Osteocyte (in vitro differentiated cells): ENCODE measurements at places on chromosomes 6 and 20.

DNA sequence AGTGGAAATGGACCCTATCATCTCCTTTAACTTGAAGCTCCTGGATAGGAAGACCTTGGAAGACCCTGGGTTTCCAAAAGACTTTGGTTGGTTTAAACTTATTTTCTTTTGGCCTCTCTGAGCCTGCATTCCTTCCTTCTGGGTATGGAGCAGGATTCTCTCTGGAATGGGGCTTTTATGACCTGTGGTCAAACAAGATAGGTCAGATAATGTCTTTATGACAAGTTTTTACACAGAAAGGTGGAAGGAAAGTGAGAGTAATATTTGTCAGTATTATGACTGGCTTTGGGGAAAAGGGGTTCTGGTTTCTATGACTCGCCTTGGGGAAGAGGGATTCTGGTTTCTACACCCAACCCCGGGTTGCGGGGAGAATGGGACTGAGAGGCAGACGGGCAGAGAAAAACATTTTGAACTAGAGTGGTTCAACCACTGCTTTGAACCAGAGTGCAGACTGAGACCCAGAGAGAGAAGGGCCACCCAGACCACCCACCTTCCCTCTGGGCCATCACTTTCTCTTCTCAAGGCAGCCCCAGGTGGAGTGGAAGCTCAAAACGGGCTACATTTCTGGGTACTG lies 37.6 kb upstream of the KCNK5 start:
- DNase-seq: no peak

DNA sequence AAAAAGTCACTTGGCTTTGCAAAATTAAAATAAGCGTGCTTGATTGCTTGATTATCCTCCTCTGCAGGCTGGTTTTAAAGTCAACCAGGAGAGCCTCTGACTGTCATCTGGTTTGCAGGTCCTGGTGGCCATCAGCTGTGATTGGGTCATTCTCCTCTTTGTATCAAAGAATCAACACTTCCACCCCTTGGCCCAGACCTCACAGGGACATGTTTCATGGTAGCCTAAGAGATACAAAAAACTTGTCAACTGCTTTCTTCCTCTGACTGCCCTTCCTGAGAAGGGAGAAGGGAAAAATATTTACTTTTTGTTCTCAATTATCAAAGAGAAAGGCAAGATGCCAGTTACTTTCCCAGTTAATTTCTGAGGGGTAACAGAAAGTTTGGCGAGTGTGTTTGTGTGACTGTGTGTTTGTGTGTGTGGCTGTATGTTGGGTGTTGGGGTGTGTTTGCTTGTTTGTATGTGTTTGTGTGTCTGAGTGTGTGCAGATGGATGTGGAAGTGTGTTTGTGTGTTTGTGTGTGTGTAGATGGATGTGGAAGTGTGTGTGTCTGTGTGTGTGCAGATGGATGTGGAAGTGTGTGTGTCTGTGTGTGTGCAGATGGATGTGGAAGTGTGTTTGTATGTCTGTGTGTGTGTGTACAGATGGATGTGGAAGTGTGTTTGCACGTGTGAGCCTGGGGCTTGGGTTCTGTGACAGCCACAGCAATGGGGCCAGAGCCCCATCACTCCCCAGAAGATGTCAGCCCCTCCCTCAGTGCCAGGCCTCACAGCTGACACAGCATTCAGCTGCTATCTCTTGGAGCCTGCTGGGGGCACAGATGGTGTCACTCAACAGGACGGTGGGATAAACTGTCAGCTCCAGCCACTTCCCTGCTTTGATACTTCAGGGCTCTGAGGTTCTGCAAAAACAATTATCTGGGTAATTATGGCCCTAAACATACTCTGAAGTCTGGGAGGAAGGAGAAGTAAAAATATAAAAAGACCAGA lies 98.6 kb upstream of the RNF24 start:
- no peak for DNase-seq

DNA sequence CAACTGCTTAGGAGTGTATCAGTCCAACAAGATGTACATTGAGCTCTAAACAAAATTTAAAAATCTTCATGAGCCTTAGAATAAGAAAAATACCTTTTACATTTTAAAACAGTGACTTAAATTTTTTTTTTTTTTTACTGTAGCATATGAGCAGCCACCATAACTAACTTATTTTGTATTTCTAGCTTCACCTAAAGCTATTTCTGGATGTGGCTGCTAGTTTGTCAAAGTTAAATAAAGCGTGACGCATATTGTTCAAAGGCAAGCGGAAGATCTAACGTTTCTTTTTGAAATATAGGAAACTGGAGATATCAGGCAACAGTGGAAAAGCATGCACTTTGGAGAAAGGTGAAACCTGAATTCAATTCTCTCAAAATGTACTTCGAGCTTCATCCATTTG lies 3.3 kb upstream of the IL22RA2 start:
- DNase-seq: no peak

GRCh38 chr6:49606721-49607390 lies 29.8 kb downstream of the RHAG start:
- DNase-seq: no peak

DNA sequence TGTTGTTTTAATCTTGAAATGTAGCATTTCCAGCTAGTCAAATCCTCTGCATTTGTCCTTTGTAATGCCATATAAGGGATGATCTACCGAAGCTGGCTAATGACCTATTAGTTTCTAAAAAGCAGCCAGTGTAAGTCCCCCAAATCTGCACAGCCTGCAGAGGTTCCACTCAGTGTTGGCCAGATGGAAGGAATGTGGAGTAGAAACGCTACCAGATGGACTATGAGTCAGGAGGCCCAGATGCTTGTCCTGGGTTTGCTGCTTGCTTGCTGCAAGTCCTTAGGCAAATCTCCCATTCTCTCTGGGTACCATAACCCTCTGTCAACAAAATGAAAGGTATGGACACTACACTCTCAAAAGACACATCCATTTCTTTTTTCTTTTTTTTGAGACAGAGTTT lies 149.8 kb downstream of the BTBD9 start:
- DNase-seq: no peak

GRCh38 chr6:143953922-143954321 lies 54.1 kb downstream of the PLAGL1 start:
- DNase-seq: no peak

GRCh38 chr6:170497841-170498301 lies 55.2 kb downstream of the PSMB1 start:
- no peak for DNase-seq

- no peak for DNase-seq
Measured at GRCh38 chr6:159043251-159043650, 1.5 kb downstream of the TAGAP start.

DNA sequence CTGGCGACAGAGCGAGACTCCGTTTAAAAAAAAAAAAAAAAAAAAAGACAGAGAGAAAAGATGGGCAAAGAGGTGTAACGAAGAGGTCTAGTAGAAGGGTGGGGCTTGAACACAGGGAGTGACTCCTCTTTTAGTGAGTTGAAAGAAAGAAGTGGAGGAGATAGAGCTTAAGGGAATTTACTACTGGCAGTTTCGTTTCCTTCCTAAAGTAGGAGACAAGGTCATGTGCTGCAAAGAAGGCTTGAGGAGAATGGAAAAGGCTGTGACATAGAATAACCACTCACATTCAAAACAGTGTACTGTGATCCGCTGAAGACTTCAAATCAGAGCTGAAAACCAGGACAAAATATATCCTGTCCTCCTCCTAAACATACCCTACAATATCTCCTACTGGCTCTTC lies 63.8 kb upstream of the EIF2S2 start:
- no peak for DNase-seq

DNA sequence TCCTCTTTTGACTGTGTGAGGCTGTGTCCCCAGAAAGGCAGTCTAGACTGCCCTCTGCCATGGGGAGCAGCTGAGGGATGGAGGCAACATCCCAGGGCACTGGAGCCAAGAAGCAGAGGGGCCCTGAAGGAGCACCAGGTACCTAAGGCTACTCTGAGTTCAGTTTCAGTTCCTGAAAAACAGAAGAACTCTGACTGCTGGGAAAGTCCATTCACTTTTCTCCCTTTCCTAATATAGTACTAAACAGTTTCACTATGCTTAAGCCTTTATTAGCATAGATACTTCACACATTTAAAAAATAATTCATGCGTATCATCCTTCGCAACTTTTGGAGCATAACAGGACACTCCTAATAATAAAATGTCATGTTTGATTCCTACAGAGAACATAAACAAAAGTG lies 130.0 kb downstream of the FOXC1 start:
- no peak for DNase-seq

DNA sequence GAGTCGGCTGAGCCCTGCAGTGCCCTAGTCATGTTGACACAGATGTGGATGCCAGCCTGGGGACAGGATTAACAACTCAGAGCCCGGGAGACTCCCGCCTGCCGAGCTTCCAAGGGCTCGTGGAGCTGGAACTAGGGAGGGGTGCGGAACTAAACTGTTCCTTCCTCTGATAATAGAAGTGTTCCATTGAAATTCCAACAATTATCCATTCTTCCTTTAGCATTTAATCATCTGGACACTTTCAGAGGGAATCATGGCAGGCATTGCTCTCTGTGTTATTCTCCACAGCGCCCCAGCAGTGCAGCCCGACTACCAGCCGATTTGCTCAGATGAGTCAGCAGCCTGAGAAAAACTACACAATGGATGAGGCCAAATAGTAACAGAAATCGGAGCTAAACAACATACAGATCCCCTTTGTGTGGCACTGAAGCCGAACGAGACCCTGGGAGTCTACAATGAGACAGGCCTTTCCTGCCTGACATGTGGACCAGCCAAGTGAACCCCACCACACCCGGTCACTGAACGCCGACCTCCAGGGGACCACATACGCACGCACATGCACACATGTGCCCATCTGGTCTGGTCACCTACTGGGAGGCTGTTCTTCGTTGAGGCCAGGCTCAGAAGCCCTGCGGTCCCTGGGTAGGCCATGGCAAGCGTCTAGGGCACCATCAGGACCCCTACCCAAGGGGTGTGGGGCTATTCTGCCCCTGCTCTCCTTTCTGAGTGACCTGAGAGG lies 238.4 kb upstream of the AFDN start:
- peak; percentile 85 for DNase-seq
